ENCODE measurements at places on chromosomes 4 and X. TPM values are rescaled to one million over a fixed set of nuclear protein-coding genes. Genes with fewer than 3 reads are reported as not detected.

Gene MAGEA8
- not detected for total RNA-seq

Gene PDE6B
- 8.4 TPM for total RNA-seq

Gene SMPX
- not detected for total RNA-seq

Gene GIMD1
- total RNA-seq, result not detected

Gene LETM1
- 28.3 TPM for total RNA-seq

Gene HTN3
- total RNA-seq, result not detected

Gene DDX3X
- total RNA-seq, result 259 TPM

Gene SHROOM3
- total RNA-seq, result 0.20 TPM

Gene DKK2
- not detected for total RNA-seq

Gene PLAC1
- total RNA-seq, result not detected

Gene PGAM4
- not detected for total RNA-seq

Gene HOPX
- total RNA-seq, result 33.5 TPM

DNA sequence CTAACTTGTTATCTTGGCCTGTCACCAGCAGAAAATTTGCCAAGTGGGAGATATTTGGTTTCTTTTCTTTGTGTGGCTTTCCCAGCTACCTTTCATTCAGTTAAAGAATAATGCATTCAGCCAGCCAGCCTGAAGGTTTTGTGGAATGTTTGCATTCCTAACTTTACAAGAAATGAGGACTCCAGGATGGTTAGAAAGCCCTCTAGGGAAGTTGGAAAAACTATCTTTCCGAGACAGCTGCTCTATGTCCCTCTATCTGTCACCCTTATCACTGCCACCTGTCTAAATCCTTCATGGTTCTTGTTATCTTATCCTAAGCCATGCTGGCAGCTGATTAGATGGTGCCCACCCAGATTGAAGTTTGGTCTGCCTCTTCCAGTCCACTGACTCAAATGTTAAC is 384.2 kb downstream of the SH3BGRL start:
- DNase-seq, result no peak

- no peak for DNase-seq
Observed at GRCh38 chrX:68196939-68197791, 236.1 kb downstream of the OPHN1 start.

DNA sequence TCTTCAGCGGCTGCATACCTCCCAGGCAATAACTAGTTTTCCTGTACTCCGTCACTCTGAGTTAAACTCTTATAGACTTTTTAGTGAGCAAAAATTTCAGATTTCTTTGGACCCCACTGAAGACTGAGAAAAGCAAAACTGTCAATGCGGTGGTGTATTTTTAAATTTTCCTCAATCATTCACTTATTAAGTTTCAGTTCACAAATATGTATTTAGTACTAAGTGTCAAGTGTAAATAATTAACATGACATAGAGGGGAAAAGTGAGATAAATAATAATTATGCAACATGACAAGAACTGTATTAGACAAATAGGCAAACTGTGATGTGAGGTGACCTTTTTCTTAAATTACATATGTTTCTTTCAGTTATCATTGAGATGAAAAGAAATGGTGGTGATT is 124.4 kb downstream of the NAF1 start:
- DNase-seq, result no peak

DNA sequence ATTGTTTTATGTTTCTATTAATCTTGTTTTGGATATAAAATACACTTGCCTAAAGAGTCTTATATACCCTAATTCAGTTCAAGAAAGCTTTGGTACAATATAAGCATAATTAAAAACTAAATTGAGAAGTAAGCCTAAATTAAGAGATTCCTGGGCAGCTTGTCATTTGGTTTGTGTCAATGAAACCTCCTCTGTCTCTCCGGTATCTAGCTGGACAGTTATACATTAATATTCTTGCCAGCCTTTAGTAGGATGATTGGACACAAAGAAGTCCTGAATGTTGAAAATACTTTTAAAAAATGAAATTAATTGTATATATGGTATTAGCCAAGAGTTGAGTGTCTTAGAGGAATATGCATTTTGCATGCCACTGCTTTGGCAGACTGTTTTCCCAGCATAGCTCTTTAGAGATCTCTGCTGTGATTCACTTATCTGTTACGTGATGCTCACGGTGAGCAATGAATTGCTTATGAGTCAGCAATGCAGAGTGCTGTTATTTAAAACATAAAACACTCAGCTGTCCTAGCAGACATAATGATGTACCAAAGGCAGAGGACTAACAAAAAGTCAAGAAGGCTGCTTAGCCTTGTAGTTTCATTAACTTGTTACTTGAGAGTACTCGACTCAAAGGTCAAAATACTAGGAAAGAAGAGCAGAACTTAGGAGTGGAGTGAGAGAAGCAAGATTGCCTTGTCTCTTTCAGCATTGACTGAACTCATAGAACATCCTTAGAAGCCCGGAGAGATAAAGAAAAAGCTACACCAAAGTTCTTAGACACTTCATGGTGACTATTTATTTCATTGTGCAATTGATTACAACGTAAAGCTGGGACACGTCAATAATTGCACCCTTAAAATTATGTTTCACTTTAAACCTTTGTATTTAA is 1296.1 kb upstream of the PCDH7 start:
- DNase-seq, result no peak

- no peak for DNase-seq
Observed at GRCh38 chr4:111499291-111499690, 646.0 kb upstream of the FAM241A start.

- DNase-seq, result no peak
Observed at GRCh38 chr4:161992317-161992716, 171.5 kb downstream of the FSTL5 start.

DNA sequence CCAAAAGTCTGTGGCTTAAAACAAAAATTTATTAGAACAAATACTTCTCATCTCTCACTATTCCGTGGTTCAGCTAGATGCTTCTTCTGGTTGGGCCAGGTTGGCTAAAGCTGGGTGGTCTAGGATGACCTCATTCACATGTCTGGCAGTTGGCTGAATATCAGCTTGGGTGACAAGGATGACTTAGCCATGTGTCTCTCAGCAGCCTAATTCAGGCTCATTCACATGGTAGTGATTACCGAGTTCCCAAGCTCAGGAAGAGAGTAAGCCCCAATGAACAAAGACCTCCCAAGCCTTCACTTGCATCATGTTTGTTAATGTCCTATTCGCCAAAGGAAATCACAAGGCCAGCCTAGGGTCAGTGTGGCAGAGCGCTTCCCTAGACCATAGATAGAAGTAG is 119.4 kb downstream of the FANCB start:
- no peak for DNase-seq

- DNase-seq, result no peak
Observed at GRCh38 chr4:4206204-4206603, 20.5 kb downstream of the OTOP1 start.

- DNase-seq, result no peak
Observed at GRCh38 chrX:14594521-14594920, 65.2 kb downstream of the GLRA2 start.

GRCh38 chrX:13064599-13065143 is 20.3 kb upstream of the FAM9C start:
- no peak for DNase-seq

DNA sequence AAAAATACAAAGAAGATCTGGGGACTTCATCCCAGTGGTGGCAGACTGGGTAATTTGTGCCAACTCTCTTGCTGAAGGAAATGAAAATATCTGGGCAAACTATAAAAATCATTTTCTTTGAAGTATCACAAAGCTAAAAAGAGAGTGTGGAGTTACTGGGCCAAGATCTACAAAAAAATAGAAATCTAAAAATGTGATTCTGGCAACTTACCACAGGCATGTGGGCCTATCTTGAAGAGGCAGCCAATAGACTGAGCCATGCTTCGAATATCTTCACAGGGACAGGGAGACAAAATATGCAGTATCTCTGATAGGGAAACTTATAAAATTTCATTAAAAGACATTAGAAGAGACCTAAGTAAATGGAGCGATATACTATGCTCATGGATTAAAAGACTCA is 168.8 kb downstream of the RCHY1 start:
- no peak for DNase-seq

GRCh38 chr4:102526532-102526931 is 25.4 kb downstream of the NFKB1 start:
- no peak for DNase-seq

DNA sequence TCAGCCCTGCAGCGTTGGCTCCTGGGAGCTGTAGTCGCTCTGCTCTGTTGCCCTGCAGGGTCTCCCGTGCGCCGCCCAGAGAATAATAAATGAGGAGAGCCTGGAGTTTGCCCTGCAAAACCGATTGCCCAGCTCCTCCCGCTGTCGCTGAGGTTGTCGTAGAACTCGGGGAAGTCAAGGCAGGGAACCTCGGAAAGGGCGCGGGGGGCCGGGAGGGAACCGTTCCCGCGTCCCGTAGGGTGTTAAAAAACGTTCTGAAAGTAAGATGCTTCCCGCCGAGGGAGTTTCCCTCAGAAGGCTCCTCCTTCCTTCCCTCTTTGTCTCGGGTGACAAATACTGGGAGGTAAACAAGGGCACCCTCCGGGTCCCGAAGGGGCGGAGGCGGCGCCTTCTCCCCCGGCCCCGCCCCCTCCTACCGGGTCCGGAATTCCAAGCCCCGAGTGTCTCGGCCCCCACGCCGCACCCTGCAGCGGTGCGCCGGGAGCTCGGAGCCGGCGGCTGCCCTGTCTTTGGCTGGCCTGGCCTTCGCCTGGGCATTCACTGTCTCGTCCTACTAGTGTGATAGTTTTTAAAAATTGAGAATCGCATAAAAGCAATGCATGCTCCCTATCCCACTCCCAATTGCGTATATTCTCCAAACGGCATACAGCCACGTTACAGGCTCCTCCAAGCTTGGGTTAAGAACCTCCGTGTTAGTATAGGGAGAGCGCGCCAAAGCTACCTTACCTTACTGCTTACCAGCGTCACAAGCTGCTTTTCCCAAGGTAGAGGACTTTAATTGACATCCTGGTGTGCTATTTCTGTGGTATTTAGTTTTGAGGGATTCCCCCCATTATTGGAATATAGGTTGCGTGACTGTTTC is 964 bp upstream of the HMGB2 start:
- DNase-seq, result peak; percentile 75

- DNase-seq, result no peak
Observed at GRCh38 chrX:149962859-149963757, 24.8 kb upstream of the EOLA2 start.

GRCh38 chrX:132692066-132692465 is 203.2 kb upstream of the MBNL3 start:
- DNase-seq, result no peak

DNA sequence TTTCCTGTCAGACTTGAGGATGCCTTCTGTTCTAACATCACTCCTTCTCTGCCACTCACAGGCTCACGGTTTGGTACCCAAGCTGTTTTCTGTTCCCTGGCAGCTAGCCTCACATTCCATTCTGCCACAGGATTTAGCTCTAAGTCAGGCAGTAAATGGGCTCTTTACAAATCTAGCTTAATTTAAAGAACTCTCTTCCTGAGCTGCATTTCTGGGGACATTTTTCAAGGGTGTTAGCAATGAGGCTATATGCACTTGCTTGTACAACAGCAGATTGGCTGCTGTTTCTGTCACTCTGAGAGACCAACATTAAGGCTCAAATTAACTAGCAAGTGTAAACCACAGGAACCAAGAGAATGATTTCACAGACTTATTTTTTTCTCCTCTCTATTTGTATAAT is 337.8 kb upstream of the NOCT start:
- no peak for DNase-seq

DNA sequence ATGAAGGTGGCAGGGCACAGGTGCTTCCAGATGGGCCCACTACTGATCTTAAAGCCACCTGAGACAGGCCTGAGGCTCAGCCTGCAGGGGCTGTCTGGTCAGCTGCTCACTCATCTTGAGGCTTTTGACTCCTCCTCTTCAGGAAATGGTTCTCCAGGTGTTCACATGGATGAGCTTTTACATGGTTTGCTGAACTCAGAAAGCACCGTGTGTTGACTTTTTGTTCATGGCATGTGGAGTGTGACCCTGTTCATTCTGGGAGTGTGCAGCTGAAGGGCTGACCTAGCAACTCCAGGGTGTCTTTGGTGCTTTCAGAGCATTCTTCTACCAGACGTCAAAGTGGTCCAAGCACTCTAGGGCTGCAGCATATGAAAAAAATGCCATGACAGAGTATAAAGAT is 111.1 kb downstream of the CCNG2 start:
- no peak for DNase-seq

- DNase-seq, result no peak
Observed at GRCh38 chrX:9706421-9706820, 59.2 kb downstream of the GPR143 start.

GRCh38 chr4:32258986-32259385 is 1538.8 kb downstream of the PCDH7 start:
- DNase-seq, result no peak

DNA sequence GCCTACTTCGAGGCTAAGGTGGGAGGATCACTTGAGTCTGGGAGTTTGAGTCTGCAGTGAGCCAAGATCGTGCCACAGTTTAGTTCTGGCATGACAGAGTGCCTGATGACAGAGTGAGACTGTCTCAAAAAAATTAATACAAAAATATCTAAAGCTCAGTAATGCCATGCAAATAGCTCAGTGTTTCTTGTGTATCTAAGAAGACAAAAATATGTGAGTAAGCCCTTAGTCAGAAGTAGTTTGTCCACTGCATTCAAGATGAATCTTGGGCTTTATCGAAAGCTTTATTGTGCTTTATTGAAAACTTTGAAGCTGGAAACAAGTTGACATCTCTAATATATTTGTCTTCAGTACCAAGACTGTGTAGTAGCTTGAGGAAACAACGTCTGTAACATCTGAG is 115.9 kb downstream of the GPAT3 start:
- DNase-seq, result no peak

- no peak for DNase-seq
Observed at GRCh38 chr4:156870131-156870530, 101.5 kb downstream of the PDGFC start.

DNA sequence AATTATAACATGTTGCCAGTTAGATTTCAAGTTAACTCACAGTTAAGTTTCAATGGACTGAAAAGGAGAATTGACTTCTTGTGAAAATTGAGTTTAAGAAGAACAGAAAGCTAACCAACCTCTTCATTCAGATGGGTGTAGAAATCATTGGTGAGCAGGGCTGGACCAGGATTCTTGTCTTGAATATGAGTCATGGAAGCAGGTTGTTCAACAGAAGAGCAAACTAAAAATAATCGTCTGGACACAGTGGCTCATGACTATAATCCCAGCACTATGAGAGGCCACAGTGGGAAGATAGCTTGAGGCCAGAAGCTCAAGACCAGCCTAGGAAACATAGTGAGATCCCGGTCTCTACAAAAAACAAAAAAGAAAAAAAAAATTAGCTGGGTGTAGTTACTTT is 98.2 kb downstream of the ARSJ start:
- DNase-seq, result no peak

- DNase-seq, result no peak
Observed at GRCh38 chrX:33053001-33053400, 158.3 kb downstream of the DMD start.
